ENCODE measurements at places on chromosomes 1 and 21. TPM values are rescaled to one million over a fixed set of nuclear protein-coding genes. Genes with fewer than 3 reads are reported as not detected.

CLCA4 gene
- total RNA-seq, result not detected

TEDDM1 gene
- not detected for total RNA-seq

MOB3C gene
- 11.0 TPM for total RNA-seq

GPR3 gene
- total RNA-seq, result 1.7 TPM

GPR61 gene
- total RNA-seq, result not detected

TMEM53 gene
- total RNA-seq, result 9.8 TPM

CXADR gene
- 36.8 TPM for total RNA-seq

PSRC1 gene
- 17.6 TPM for total RNA-seq

NUDT4B gene
- total RNA-seq, result not detected

NIBAN1 gene
- 0.45 TPM for total RNA-seq

TRIM45 gene
- total RNA-seq, result 40.0 TPM

APCS gene
- total RNA-seq, result not detected

- H3K36me3 ChIP-seq, result peaks cover 4% of the 10 kb centered on the region
- peaks cover 53% of the 10 kb centered on the region for H3K4me1 ChIP-seq
- DNase-seq, result peak; percentile 34
- no peaks in the 10 kb centered on the region for H3K27me3 ChIP-seq
These were observed 25.7 kb downstream of the WNT4 start for GRCh38 chr1:22117238-22117637.

GRCh38 chr1:47870946-47871676 is 126.1 kb downstream of the TRABD2B start:
- peaks cover 26% of the 10 kb centered on the region for H3K27me3 ChIP-seq
- no peaks in the 10 kb centered on the region for H3K36me3 ChIP-seq
- no peak for DNase-seq
- H3K4me1 ChIP-seq, result peaks cover 55% of the 10 kb centered on the region

- H3K4me3 ChIP-seq, result peak overlapping the region; percentile 73
- no peak for DNase-seq
- peaks cover 4% of the 10 kb centered on the region for H3K4me1 ChIP-seq
- H3K36me3 ChIP-seq, result no peaks in the 10 kb centered on the region
- H3K27ac ChIP-seq, result peak overlapping the region; percentile 86
- H3K27me3 ChIP-seq, result peaks cover 6% of the 10 kb centered on the region
These were observed 18.0 kb upstream of the HHAT start for GRCh38 chr1:210310562-210311153.

DNA sequence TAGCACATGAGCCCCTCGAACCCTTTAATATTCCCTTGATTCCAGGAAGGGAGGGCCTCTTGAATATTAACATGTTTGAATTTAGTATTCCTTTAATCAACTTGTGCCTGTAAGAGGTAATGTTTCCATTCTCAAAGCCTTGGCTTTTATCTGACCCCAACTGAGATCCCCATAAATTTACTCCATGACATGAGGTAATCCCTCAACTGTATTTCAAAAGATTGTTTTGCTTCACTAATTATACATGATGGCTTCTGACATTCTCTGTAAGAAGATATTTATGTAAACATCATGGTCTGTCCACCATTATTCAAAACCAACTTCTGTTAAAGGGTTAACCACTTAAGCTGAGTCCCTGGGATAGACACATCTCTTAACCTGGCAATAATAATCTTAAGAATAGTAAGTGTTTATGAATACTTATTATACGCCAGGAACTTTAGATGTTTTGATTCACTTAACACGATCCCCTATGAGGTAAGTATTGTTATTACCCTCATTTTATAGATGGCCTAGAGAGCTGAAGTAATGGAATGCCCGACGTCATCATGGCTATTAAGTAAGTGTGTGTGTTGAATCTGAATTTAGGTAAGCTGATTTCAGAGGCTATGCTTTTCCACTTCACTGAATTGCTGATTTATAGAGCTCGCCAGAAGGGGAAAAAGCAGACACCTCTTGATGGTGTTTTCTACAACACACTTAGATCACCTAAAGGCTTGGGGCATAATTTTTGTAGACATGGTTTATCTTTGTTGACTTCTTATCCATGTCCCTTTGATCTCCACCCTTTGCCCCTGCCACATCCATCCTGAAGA is 11.1 kb downstream of the KRTAP19-1 start:
- H3K4me3 ChIP-seq, result no peak overlapping the region
- peak overlapping the region; percentile 32 for H3K27ac ChIP-seq
- DNase-seq, result no peak
- peaks cover 20% of the 10 kb centered on the region for H3K4me1 ChIP-seq

DNA sequence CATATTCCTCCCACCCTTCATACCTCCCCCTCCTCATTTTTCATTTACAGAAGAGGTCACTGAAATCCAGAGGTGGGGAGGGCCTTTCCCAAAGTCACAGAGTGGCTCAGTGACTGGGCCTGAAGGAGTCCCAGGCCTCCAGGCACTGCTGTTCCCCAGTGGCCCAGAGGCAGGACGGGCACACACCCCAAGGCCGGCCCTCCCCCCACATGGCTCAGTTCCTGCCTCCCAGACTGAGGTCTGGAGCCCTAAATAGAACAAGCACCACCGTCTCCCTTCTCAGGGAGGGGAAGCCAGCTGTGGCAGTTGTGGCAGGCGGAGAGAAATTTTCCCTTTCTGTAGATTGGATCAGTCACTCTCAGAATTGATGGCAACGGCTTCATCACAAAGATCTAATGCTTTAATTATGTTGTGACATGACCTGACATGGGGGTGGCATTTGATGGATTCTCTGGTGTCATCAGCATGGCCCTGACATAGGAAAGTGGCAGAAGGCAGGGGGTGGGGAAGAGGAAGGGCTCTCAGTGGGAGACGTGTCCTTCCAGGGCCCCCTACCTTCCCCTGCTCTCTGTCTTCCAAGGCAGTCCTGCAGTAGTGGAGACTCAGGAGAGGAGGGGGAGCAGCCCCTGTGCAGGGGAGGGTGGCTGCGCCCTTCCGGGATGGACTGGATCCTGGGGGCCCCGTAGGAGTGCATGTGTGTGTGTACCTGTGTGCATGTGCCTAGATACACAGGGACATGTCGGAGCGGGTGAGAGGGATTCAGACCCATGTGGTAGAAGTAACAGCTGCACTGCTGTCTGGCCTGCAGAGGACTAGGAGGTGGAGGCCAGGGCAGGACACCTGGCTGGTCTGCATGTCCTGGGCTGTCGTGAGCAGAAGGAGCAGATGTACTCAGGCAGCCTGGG is 41.2 kb upstream of the FOXO6 start:
- H3K36me3 ChIP-seq, result no peaks in the 10 kb centered on the region
- DNase-seq, result no peak
- H3K4me3 ChIP-seq, result no peak overlapping the region
- no peak overlapping the region for H3K27ac ChIP-seq

- no peaks in the 10 kb centered on the region for H3K4me1 ChIP-seq
- DNase-seq, result peak; percentile 1
- H3K36me3 ChIP-seq, result no peaks in the 10 kb centered on the region
- H3K27ac ChIP-seq, result no peak overlapping the region
These were observed 110.2 kb upstream of the C1orf174 start for GRCh38 chr1:4010284-4010683.

GRCh38 chr1:228280106-228280901 is 72.5 kb downstream of the OBSCN start:
- H3K4me1 ChIP-seq, result no peaks in the 10 kb centered on the region
- H3K4me3 ChIP-seq, result no peak overlapping the region
- peaks cover 7% of the 10 kb centered on the region for H3K36me3 ChIP-seq

- no peaks in the 10 kb centered on the region for H3K4me1 ChIP-seq
- no peaks in the 10 kb centered on the region for H3K36me3 ChIP-seq
- no peak overlapping the region for H3K4me3 ChIP-seq
- no peak overlapping the region for H3K27ac ChIP-seq
These were observed 83.6 kb upstream of the LYST start for GRCh38 chr1:235950318-235950717.

DNA sequence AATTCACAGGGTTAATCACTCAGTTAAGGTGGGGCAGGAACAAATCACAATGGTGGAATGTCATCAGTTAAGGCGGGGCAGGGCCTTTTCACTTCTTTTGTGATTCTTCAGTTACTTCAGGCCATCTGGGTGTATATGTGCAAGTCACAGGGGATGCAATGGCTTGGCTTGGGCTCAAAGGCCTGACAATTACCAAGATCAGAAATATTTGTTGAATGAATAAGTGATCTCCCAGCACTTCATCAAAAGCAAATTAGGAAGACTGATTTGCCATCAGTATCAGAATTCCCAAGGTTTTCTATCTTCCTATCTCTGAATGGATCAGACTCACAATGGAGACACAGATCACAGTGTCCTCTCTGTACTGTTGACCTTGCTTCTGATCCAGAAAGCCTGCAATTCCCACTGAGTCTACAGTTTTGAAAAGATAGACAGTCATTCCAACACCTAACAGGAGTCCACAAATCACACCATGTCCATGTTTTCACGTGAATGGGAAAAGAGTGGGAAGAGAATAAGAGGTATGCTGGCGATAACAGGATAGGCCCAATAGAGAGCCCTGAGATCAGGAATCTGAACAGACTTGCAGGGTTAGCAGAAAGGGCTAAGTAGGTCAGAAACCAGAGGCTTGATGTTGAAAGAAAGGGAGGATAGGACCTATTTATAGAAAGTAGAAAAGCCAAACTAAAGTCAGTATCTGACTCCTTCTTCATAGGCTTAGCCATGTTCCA is 75.3 kb downstream of the KCNK1 start:
- H3K27me3 ChIP-seq, result no peaks in the 10 kb centered on the region
- peaks cover 6% of the 10 kb centered on the region for H3K4me1 ChIP-seq
- no peaks in the 10 kb centered on the region for H3K36me3 ChIP-seq
- no peak for DNase-seq
- H3K4me3 ChIP-seq, result no peak overlapping the region

- H3K4me1 ChIP-seq, result peaks cover 10% of the 10 kb centered on the region
- H3K27ac ChIP-seq, result no peak overlapping the region
- DNase-seq, result no peak
These were observed 25.9 kb downstream of the KCNC4 start for GRCh38 chr1:110235834-110236682.

DNA sequence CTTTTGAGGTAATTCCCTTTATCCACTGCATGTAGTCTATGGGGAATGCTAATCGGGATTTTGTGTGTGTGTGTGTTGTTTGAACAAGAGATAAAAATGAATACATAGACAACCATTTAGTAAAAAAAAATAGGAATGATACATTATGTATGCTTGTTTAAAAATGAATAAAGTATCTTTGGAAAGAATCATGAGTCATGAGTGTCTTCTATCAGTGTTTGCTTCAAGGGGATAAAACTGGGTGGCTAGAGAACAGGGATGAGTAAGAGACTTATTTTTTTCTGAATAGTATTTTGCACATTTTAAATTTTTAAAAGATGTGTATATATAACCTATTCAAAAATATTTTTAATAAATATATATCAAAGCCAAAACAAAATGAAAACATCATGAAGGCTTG is 839.4 kb upstream of the ADGRL4 start:
- no peak overlapping the region for H3K4me3 ChIP-seq
- DNase-seq, result no peak
- H3K27me3 ChIP-seq, result no peaks in the 10 kb centered on the region
- no peak overlapping the region for H3K27ac ChIP-seq
- H3K36me3 ChIP-seq, result no peaks in the 10 kb centered on the region

DNA sequence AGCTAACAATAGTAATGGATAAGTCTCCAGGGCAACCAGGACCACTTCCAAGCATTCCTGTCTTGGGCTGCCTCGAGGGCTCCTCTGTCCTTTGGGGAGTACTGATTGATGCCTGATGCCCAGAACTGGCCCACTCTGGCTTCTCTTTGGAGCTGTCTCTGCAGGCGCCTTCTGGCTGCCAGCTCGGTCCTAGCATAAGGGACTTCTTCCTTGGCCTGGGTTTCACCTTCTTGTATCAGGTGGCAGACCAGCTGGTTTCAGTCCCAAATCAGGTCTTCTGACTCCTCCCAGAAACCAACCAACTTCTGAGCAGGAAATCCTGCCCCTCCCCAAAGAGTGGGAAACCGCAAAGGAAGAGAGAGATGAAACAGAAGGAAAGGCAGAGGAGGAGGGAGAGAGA is 10.6 kb downstream of the G0S2 start:
- DNase-seq, result no peak
- H3K36me3 ChIP-seq, result no peaks in the 10 kb centered on the region
- H3K4me1 ChIP-seq, result peaks cover 10% of the 10 kb centered on the region

DNA sequence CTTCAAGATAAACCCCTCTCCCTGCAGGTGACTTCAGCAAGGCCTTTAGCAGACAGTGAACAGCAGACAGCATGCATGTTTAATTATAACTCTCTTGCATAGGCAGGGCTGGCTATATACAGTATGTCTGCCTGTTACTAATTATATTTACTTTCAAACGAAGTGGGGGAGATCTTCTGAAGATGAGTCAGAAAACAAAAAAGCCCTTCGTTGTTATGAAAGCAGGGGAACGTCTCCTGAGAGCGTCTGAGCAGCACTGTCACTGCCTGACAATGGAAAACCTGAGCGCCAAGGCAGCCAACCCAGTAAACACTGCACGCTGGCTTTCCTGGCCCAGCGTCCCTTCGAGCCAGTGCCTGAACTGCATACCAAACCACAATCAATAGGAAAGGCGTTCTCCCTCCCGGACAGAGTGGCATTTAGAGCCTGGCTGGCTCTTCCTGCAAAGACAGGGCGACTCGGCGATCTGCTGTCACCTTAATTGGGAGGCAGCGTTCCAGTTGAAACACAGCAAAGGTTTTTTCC is 54.1 kb downstream of the TOMM20 start:
- H3K27me3 ChIP-seq, result no peaks in the 10 kb centered on the region
- H3K27ac ChIP-seq, result peak overlapping the region; percentile 86
- no peak overlapping the region for H3K4me3 ChIP-seq

GRCh38 chr1:183003203-183003602 is 20.0 kb upstream of the LAMC1 start:
- no peaks in the 10 kb centered on the region for H3K36me3 ChIP-seq
- no peak overlapping the region for H3K4me3 ChIP-seq
- H3K27ac ChIP-seq, result no peak overlapping the region
- H3K27me3 ChIP-seq, result no peaks in the 10 kb centered on the region
- no peaks in the 10 kb centered on the region for H3K4me1 ChIP-seq
- DNase-seq, result no peak

- peaks cover 7% of the 10 kb centered on the region for H3K4me1 ChIP-seq
- DNase-seq, result no peak
- H3K27ac ChIP-seq, result no peak overlapping the region
- H3K4me3 ChIP-seq, result no peak overlapping the region
- no peaks in the 10 kb centered on the region for H3K27me3 ChIP-seq
These were observed 26.2 kb downstream of the ITPKB start for GRCh38 chr1:226712742-226713419.

- H3K4me3 ChIP-seq, result no peak overlapping the region
- H3K27me3 ChIP-seq, result no peaks in the 10 kb centered on the region
- H3K27ac ChIP-seq, result no peak overlapping the region
These were observed 97.3 kb downstream of the RAVER2 start for GRCh38 chr1:64842224-64842623.

DNA sequence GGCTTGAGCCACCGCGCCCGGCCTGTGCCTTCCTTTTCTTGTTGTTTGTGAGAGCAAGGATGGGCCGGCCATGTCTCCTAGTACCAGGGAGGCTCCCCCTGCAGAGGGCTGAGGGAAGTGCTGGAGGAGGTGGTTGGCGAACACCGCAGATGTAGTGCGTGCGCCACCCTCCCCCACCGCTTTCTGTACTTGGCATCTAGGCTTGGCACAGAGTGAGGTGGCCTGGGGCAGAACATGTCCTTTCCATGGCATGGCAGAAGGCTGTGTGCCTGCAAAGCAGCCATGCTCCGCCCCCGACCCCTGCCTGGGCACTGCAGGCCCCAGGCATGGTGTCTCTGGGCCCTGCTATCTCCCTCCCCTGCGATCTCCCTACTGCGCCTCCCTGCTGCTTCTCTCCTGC is 30.7 kb downstream of the ALPL start:
- DNase-seq, result no peak
- H3K27me3 ChIP-seq, result no peaks in the 10 kb centered on the region
- H3K4me1 ChIP-seq, result peaks cover 7% of the 10 kb centered on the region
- H3K4me3 ChIP-seq, result no peak overlapping the region
- H3K27ac ChIP-seq, result no peak overlapping the region
- no peaks in the 10 kb centered on the region for H3K36me3 ChIP-seq
